CD4-positive, alpha-beta T cell treated with Interleukin-2 at 100 ng/mL for 4 hours (primary cell): ENCODE measurements at places on chromosomes 3 and 15.

- no peak for DNase-seq
Measured at GRCh38 chr15:77098572-77098971, 27.7 kb upstream of the TSPAN3 start.

DNA sequence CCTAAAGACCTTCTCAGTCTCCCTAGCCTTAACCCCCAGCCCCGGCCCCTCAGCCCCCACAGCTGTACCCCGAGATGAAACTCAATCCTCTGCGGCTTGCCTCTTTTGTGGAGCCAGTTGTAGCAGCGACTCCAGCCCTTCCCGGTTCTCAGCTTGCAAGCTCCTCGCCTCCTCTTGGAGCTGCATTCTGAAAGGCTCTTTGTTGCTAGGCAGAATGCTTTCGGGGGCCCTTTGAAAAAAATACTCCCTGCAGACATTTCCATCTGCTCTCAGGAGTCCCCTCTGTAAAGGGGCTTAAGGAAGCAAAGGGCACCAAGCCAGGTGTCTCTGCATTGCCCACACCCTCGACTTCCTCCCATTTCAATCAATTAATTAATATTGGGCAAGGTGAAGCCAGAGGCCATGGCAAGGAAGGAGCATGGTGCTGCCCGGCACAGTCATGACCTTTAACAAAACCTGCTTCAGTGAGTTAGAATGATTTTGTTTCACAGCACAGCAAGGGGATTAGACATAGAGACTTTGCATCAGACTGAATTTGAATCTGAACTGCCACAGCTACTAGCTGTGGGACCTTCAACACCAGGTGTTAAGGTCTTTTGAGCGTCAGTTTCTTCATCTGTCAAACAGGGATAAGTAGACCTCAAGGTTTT is 65.5 kb downstream of the SRGAP3 start:
- no peak for DNase-seq

DNA sequence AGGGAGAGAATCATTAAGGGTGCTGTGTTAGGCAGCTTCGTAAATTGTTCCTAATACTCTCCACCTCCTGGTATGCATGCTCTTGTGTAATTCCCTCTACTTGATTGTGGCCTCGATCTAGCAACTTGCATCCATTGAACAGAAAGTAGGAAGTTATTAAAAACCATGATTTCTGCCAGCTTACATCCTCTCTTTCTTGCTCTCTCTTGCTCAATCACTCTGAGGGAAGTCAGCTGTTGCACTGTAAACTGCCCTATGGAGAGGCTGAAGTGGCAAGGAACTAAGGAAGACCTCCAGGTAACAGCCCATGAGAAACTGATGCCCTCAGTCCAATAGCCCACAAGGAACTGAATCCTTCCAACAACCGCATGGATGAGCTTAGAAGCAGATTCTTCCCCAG is 92.6 kb downstream of the ERC2 start:
- DNase-seq: no peak

DNA sequence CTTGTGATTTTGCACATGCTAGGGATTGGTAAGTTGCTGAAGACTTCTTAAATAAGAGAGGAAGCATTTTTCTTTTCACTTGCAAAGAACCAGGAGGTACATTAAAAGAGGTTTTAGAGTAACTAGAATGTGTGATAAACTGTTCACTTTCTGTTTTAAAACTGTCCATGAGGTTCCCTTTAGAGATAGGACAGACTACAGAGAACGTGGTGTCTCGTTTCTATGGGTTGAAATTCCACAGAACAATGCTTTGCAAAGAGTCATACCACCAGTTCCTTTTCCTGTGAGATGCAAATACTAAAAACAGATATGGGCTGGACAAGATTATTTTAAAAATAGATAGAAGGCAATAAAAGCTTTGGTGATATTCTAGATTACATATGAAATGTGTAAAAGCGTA is 372.8 kb downstream of the TIGIT start:
- DNase-seq: no peak

- no peak for DNase-seq
Measured at GRCh38 chr15:65980824-65981456, 111.6 kb downstream of the RAB11A start.
